ENCODE measurements at places on chromosomes 1 and 21.

DNA sequence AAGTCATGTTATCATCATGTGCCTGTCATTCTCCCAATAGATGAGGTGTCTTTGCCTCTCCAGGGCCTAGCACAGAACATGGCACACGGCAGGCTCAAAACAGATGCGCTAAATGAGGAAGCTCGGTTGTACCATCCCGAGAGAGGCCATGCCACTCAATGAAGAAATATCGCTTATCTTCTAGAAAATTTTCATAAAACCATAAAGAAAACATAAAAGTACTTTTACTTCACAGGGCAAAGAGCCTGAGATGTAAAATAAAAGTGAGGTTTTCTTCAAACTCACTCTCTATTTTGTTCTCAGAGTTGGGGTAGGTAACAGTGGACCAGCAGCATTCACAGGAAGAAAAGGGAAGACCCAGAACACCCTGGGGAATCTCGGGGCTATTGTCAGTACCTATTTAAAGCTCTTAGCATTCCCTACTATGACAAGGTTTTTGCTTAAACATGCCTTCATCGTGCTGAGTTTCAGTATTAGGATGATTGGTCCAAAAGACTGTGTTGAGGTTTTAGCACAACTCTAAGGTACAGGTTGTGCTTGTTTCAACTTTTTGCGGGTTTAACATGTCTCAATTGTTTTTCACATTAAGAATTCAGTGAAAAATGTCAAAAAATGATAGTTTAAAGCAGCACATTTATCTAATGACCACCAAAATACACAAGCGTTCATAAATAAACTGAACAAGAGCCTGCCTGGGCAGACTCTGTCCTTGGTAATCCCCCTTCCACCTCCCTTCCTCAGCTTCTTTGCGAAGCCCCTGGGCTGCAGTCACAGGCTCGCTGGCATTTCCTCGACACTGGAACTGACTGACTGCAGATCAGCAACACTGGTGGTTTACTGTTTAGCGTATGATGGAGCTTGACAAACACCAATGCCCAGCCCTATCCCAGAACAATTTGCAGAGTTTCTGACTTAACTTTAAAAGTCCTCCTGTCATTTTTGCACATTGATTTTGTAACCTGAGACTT is 55.6 kb downstream of the COQ8A start:
- no peak for DNase-seq

- no peak for DNase-seq
Measured at GRCh38 chr1:26078286-26079177, 11.1 kb upstream of the TRIM63 start.

DNA sequence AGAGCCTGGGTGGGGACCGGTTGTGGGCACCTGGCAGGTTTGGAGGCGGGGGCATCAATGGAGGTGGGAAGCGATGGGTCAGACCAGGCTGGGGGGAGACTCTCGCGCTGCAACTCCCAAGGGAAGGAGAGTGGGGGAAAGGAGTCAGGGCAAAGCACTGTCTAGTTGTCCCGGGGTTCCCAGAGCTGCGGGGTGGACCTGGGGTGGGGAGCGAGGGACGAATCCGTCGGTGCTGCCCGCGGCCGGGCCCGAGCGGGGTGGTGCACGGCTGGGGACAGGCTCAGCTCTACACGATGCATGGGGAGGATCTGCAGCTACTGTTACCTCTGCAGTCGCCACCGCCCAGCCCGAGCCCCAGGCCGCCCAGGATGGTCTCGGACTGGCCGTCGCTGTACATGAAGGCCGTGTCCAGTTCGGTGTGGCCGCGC is 427 bp downstream of the AKR7A2 start:
- no peak for DNase-seq

DNA sequence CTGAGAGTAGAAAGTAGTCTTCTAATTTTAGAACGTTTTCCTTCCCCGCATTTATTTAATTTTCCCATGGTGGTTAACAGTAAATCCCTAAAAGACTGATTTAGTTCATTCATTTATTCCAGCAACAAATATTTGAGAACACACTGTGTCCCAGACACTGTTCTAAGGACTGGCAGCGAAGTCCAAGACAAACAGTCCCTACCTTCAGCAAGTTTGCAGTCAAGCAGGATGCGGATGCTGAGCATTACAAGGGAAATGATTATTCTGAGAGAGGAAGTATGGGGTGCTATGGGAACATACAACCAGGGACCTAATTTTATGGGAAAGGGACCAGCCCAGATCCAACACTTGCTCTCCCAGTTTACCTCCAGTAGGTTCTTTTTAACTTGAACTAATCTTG is 1.2 kb upstream of the C1orf74 start:
- no peak for DNase-seq

DNA sequence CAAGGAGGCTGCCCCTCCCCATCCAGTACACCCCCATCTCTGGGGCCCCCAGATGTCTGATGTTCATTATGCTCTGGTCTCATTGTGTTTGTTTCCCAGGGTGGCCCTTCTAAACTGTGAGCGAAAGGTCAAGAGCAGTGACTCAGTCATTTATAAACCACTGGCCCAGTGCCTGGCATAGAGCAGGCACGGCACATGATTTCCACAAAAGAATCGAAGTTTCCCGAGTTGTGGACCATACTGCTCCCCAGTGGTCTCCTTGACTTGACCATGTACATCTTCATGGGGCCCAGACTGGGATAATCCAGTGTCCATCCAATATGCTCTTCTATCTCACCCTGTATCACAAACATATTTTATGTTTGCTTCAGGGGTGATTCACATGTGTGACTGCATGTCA is 153.3 kb downstream of the NR5A2 start:
- no peak for DNase-seq

- no peak for DNase-seq
Measured at GRCh38 chr21:24217151-24217550, 1390.1 kb downstream of the MRPL39 start.

DNA sequence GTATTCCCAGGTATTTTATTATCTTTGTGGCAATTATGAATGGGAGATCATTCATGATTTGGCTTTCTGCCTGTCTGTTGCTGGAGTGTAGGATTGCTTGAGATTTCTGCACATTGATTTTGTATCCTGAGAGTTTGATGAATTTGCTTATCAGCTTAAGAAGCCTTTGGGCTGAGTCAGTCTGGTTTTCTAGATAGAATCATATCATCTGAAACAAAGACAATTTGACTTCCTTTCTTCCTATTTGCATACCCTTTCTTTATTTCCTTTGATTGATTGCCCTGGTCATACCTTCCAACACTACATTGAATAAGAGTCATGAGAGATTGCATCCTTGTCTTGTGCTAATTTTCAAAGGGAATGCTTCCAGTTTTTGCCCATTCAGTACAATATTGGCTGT is 8.0 kb downstream of the OR2L3 start:
- no peak for DNase-seq

- no peak for DNase-seq
Measured at GRCh38 chr1:70317087-70317486, 37.4 kb downstream of the ANKRD13C start.

DNA sequence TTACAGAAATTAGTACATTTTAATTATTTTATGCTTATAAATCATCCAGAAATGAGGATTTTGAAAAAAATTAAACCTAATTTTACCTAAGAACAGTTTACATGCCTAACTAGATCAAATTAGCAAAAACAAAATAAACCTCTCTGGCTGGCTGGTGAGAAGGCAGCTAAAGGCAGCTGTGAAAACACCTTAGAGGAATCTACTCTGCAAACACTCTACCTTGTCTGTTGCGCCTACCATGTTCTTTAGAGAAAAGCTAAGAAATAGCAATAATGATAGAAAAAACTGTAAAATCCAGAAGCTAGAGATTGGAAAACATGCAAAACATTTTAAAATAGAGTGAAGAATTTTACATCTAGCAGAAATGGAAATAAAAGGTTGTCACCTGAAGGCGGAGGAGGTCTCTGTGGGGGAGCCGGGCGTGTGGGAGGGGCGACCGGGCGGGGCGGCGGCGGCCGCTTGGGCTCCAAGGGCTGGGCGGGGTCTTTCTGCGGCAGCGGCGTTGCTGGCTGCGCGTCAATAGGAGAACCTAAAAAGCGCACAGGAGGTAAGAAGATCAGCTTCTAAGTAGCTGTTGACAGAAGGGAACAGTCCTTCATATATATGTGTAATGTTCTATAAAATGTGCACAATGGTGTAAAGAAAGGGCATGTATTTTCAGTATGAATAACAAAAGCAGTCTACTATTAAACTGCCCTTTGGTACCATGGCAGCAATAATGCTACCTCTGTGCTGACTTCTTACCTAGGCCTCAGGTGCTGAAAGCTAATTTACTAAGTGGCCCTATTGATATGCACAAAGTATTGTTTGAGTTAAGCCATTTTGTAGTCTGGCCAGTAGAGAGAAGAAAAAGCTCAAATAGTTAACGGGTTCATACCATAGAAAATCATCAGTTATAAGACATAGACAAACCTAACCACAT is 33.3 kb upstream of the CFAP298 start:
- DNase-seq, result no peak

- DNase-seq, result no peak
Measured at GRCh38 chr1:12556368-12556930, 61.6 kb downstream of the DHRS3 start.

GRCh38 chr21:43306391-43306790 is 120.5 kb downstream of the SIK1 start:
- no peak for DNase-seq

DNA sequence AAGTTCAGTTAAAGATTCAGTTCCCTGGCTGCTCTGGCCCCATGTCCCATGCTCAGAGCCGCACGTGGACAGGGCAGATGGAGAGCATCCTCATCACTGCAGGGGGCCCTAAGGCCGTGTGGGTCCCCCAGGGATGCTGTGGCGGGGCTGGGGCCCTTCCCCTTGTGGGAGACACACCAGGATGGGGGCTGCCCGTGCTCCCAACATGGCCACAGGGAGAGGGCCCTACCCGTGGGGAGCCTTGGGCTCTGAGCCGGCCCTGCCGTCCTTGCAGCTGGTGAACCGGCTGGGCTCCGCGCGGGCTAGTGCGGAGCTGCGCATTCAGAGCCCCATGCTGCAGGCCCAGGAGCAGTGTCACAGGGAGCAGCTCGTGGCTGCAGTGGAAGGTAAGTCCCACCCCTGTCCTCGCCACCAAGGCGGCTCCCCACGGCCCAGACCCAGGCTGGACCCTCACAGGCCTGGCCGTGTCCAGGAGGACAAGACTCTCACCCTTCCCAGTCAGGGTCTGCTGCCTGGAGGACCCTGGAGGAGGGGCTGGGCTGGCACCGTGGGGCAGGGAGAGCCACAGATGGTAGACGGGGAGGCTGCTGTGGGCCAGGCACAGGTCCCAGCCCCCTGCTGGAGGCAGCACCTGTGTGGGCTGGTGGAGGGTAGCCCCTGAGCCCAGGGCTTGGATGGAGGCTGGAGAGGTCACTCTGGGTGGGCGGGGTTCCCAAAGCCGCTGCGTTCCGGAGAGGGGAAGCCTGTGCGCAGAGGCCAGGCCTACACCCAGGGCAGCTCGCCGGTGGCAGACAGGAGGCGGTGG is 53.8 kb downstream of the TRIM11 start:
- no peak for DNase-seq

- no peak for DNase-seq
Measured at GRCh38 chr21:46145159-46145839, 10.1 kb downstream of the FTCD start.

- no peak for DNase-seq
Measured at GRCh38 chr1:111234866-111235265, 7.4 kb downstream of the CHI3L2 start.

GRCh38 chr1:234507626-234508387 is 28.8 kb upstream of the TARBP1 start:
- no peak for DNase-seq

GRCh38 chr21:27636656-27637055 is 669.8 kb upstream of the ADAMTS5 start:
- DNase-seq, result no peak

Data from activated T-cell treated with anti-CD3 and anti-CD28 coated beads for 4 hours (primary cell).